ENCODE measurements at places on chromosomes 7 and 10.

- DNase-seq = no peak
These were observed 452 bp upstream of the TMEM140 start for GRCh38 chr7:135147341-135147898.

- DNase-seq = no peak
These were observed 30.3 kb downstream of the FOXL3 start for GRCh38 chr7:320297-320696.

DNA sequence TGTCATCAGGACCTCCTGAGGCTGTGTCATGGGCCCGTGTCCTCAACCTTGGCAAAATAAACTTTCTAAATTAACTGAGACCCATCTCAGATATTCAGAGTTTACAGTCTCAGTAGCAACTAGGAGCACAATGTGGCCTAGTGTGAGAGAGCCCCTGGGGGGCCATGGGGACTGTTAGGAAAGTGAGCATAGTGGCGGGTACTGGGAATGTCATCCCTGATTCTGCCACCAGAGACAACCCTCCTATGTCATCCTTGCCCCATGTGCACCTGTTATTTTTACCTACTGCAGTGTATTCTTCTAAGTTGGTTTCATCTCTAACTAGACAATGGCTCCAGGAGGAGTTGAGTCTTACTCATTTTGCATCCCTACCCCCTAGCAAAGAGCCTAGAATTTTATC lies 78.6 kb downstream of the CCDC71L start:
- no peak for DNase-seq

DNA sequence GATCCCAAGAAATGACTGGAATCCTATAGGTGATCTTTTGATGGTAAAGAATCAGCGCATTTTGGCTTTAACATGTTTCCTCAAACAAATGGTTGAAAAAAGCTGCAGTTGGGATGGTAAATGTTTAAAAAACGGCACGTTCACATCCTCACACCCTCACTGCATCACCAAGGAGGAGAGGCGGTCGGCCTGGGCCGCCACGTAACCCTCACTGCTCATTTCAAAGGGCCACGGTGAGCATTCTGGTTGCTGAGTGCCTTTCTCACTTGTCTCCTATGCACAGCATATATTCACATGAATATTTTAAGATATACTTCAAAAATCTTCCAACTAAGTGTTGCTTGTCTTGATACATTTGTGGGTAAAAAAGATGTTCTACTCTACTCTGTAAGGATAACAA lies 233.2 kb downstream of the DNAJB6 start:
- no peak for DNase-seq

DNA sequence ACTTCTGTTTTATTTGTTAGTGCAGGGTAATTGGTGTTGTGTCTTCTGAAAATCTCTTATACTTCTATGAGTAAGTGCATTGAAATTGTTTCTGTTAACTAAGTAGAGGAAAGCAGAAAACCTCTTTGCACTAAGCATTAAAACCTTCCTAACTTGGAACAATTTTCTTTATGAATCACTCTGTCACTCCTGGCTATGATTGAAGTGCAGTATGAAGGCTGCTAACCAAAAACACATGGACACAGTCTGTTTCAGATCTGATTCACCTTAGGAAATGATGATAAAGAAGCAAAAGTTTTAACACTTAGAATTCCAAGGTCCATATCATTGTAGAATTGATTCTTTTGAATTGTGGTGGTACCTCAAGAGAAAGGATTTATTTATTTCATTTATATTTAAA lies 41.9 kb downstream of the MET start:
- DNase-seq = no peak

- no peak for DNase-seq
These were observed at the start of gene GALNT17 for GRCh38 chr7:71132127-71132376. Gene GALNT17 (plus strand): TSS chr7:71132144.

- no peak for DNase-seq
These were observed 137.1 kb downstream of the ZNF365 start for GRCh38 chr10:62511238-62511637.

- DNase-seq = no peak
These were observed 16.0 kb downstream of the PTPN12 start for GRCh38 chr7:77553123-77553522.

DNA sequence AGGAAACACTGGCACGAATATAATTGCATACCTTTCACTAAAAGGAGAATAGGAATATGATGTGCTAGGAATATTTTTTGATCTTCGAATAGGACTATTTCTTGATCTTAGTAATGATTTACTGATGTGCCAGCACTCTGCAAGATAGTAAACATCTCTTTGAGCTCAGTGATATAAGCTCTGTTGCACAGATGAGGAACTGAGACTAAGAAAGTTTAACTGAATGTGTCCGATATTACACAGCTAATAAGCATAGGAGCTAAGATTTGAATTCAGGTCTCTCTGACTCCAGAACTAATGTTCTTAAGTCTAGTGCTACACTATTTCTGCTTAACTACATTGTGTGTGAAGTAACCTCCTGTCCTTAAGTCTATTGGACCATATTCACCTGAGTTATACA lies 98.4 kb upstream of the PTPRZ1 start:
- no peak for DNase-seq

- DNase-seq = no peak
These were observed at the start of gene ADARB2 for GRCh38 chr10:1737222-1738061. Gene ADARB2 (minus strand): TSS chr10:1737525.

DNA sequence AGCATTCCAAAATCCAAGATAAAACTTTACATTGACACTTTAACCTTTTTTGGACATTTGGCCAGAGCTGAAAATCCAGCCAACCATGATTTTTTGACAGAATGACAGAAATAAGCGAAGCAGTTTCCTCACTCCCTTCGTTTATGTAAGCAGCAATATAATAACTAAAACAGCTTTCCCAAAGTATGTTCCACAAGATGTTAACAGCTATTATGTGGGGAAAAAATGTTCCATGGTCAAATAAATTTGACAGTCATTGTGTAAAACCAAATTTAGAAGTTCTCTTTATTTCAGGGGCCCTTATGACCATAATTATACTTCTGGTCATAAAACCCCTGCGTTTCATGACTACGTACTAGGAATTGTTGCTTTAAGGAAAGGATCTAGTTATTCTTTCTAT lies 416.5 kb downstream of the MAGI2 start:
- no peak for DNase-seq

DNA sequence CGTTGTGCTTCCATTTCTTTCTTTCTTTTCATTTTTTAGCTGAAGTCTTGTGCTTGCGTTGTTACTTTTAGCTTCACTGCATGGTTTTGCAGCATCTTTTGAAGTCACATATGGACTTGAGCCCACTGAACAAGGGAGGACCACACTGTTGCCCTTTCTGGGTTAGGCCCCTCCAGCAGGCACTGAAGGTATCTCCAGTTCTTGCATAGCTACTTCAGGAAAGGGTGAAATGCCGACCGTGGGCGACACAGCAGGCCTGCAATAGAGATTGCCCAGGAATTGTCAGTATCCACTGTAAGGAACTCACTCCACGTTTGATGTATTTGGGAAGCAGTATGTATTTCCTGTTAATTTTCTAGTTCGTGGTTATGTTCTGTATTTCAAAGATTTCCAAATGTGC lies 85.1 kb downstream of the WDR37 start:
- no peak for DNase-seq

GRCh38 chr10:51090190-51090589 lies 15.9 kb downstream of the PRKG1 start:
- no peak for DNase-seq

DNA sequence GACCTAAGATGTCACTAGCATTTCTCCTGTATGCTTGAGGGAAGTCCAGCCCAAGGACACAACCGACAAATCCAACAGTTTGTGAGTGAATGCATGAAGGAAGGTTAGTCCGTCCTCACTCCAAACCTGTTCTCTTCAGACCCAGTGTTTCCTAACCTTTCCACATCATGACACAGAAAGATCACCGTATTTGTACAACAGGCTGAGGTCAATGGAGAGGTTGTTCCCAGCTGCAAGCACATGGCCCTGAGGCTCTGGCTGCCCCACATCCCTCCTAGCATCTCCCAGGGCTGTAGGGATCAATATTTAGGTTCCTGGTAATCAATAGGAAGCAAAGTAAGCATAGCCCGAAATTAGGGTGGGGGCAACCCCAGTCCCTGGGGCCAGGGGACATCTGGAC lies 227.9 kb downstream of the PLXNA4 start:
- DNase-seq = no peak

DNA sequence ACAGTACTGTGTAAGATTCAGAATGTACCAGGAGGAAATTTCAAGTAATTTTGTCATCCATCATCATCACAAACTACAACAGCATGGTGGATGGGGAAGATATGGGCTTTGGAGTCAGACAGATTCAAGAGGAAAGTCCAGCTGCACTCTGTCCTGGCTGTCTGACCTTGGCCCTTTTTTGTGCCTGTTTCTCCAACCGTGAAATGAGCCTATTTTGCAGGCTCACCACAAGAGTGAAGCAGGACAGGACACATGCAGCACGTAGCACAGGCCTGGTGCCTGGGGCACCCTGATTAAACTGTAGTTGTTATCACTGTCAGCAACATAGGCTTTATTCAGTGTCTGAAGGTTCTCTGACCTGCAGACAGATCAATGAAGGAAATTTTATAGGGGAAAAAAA lies 37.6 kb downstream of the RHOBTB1 start:
- no peak for DNase-seq

GRCh38 chr10:49610458-49611165 lies 502 bp downstream of the SLC18A3 start:
- no peak for DNase-seq

DNA sequence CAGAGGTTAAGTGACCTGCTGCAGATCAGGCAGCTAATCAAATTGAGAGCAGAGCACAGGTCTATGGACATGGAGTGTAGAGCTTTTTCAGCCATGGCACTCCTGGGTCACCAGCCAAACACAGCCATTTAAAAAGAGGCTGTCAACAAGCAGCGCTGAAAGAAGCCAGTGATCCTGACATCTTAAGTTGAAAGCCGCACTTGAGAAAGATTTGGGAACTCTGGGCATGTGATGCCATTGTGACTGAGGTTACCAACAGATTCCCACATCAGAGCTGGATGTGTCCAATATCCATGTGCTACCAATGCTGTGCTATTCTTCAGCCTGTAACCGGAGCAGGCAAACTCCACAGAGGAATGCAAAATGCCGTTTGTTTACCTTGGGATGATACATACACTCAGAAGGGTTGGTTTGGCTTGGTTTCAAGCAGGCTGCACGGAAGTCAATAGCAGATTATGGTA lies 56.2 kb upstream of the ABLIM1 start:
- no peak for DNase-seq

DNA sequence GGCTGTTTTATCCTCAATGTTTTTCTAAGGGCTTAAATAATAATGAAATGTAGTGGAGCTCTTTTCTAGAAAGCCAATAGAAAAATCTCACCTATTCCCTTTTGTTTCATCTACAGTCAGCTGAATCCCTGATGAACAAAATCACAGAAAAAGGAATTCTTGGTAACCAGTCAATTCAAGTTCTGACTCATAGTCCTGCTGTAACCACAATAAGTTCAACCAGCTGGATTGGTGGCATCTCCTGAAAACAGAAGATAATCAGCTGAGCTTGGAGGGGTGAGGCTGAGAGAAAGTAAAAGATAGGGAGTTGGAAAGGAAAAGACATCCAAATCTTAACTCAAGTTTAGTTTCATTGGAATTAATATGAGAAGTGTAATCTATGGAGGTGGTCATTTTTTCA lies 772.1 kb downstream of the CCSER2 start:
- DNase-seq = no peak

DNA sequence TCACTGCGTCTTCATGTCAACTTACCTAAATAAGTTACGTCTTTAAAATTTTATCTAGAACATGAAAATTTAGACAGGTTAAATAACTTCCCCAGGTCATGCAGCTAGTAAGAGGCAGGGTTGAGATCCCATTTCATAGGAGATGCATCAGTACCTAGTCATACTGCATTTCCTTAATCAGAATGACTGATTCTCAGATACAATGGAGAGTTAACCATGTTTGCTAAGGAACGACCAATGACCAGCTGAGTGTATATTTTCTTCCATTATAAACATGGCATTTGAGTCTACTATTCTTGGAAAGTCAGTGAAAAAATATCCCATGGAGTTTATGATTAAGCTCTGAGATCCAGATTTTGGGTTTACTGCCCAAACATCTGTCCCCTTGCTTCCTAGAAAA lies 39.6 kb downstream of the ENTPD1 start:
- no peak for DNase-seq

DNA sequence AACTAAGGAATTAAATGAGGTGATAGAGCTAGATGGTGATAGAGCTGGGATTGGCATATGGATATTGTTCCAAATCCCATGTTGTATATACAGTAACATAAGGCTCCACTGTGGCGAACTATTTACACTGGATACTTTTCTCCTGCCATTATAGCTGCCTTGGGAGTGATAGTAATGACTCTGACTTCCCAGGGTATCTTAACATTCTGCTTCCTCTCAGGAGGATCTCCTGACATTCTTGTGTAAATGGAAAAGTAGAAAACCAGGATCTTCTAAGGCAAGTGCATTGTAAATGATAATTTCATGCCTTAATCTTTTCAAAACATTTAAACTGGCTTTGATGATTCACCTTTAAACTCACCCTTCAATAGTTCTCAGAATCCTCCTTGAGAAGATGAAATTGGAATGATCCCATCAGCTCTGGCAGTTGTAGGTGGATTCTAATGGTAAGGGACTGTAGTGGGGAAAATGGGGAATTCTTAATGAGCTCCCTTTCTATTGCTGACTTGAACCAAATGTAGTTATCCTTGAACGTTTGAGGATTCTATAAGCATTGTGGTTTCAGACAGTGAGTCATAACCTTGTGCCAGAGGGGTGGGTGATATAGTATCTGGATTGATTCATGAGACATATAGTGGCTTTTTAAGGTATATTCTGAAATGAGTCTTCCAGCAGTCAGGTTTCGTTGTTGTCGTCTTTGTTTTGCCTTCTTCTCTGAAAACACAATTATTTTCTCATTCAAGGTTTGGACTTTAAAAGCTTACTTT lies 450.0 kb downstream of the SUGCT start:
- no peak for DNase-seq

GRCh38 chr7:119967221-119967620 lies 305.8 kb upstream of the KCND2 start:
- no peak for DNase-seq

- DNase-seq = no peak
These were observed 29.7 kb downstream of the ZFAND2A start for GRCh38 chr7:1130021-1130990.

DNA sequence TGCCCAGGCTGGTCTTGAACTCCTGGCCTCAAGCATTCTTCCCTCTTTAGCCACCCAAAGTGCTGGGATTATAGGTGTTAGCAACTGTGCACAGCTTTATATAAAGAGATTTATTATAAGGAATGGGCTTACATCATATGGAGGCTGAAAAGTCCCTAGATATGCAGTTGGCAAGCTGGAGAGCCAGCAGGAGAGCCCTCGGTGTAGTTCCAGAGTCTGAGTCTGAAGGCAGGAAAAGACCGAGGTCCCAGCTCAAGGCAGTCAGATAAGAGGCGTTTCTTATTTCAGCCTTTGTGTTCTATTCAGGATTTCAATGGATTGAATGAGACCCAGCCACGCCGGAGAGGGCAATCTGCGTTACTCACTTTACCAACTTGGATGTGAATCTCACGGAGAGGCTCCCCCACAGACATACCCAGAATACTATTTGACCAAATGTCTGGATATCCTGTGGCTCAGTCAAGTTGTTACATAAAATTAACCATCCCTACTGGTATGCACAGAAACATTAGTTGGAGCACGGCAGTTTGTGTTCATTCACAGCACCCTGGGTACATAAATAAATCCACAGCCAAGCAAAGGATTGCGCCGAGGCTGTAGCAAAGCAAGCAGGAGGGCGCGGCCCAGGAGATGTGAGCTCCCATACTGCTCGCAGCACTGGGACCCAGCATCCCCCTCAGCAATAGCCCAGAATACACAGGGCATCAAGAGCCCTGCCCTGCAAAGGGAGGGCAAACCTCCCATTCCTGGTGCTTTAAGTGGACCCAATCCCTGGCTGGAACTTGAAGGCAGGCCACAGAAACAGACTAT lies 158.4 kb upstream of the ZNF32 start:
- DNase-seq = no peak
